Astrocyte of the spinal cord (primary cell): ENCODE measurements at places on chromosomes 3 and 15.

- no peak for DNase-seq
These were observed 106.5 kb downstream of the P3H2 start for GRCh38 chr3:190013943-190014924.

GRCh38 chr15:97747342-97747741 is 213.2 kb upstream of the ARRDC4 start:
- no peak for DNase-seq

DNA sequence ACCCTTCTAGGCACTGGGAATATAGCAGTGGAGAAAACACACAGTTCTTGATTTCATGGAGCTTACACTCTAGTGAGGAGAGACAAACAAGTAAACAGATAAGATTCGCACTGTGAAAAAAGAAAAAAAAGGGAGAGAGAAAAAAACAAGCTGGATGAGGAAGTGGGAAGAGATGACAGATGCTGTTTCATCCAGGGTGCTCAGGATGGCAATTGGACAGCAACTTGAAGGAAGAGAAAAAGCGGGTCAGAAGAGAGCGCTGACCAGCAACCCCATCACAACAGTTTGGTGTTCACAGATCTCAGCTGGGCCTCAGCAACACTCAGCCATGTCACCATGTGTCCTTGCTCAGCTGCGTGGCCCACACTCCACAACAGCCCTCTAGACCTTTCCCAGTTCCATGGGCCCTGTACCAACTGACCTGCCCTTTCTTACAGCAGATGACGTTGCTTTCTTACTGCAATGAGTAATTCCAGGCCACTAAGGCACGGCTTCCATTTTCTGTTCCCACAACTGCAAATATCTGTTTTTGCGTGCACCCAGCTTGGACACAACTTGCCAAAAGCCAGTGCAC is 230.8 kb downstream of the MEX3B start:
- no peak for DNase-seq

DNA sequence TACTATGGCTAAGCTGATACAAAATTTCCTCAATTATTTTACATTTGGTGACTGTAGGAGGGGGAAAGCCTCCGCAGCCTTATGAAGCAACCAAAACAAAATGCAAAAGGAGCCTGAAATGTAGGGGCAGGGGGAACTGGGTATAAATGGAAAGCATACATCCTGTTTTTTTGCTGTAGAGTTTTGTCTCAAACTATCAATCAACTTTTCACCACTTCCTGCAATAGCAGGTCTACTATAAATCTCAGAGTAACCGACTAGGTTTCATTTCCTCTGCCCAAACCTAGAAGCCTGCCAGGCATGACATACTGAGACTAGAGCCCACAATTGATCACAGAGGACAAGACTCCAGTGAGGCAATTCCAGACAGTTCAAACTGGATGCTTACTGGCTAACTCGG is 91.3 kb downstream of the SHQ1 start:
- DNase-seq, result no peak

DNA sequence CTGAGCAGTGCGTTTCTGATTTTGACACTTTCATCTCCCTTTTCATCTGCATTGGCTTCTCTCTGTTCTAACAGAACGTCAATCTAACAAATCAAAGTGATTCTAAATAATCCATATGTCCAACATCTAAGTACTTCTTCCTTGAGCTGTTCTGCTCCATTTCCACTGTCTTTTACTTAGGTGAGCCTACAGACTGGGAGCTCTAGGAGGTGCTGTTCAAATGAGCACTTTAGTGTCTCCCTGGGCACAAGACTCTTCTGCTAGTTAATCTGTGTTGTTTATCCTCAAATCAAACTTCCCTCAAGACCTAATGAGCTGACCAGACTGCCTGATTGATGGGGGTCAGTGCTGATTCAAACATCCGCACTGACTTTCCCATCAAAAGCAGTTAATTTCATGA is 408.1 kb downstream of the WDR72 start:
- no peak for DNase-seq

DNA sequence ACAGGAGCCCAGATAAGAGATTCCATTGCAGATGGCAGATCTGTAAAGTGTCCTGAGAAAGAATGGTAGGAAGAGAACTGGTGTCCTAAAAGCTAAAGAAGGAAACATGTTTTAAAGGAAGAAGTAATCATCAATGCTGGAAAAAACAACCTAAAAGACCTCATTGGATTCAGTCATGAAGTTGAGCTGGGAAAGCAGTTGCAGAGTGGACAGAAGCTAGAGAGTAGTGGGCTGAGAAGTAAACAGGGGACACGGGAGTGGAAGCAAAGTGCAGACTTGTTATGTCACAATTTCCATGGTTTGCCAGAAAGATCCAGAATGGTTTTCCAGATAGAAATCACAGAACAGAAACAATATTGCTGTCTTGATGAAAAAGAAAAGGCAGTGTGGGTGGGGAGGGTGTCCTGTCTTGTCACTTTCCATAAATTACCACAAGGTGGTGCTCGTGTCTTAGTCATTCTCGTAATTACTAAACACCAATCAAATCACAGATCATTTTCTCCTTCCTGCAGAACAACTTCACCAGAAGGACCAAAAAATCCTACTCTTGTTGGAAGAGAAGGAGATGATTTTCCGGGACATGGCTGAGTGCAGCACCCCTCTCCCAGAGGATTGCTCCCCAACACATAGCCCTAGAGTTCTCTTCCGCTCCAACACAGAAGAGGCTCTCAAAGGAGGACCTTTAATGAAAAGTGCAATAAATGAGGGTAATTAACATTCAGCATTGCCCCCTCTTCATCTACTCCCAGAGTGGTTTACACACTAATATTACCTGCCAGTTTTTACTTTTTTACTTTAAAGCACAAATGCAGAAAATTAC is 64.5 kb downstream of the KLHL25 start:
- DNase-seq, result peak; percentile 67

GRCh38 chr3:43902415-43902814 is 211.7 kb downstream of the ABHD5 start:
- no peak for DNase-seq
